ENCODE measurements at places on chromosomes 13 and 19.
A peak's percentile ranks its signal among the peaks of the same experiment; 100 is the strongest.

DNA sequence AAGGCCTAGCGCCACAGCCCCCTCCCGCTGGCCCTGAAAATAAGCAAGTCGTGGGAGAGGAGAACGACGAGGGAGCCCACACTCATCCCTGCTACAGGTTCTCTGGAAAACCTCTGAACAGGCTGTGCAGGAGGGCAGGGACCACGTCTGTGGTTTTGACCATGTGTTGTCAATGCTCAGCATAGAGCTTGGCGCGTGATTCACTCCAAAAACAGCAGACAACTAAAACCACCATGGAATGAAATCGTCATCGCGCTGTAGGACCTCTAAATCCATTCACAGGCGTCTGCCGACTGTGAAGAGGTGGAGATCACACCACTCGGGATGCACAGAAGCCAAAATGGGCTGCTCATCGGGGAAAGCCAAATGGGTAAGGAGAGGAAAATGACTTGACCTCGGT lies 121.3 kb downstream of the COL4A1 start:
- peak; percentile 8 for DNase-seq

- peak; percentile 52 for DNase-seq
Observed at GRCh38 chr13:24630851-24631620, 49.2 kb upstream of the ATP12A start.

DNA sequence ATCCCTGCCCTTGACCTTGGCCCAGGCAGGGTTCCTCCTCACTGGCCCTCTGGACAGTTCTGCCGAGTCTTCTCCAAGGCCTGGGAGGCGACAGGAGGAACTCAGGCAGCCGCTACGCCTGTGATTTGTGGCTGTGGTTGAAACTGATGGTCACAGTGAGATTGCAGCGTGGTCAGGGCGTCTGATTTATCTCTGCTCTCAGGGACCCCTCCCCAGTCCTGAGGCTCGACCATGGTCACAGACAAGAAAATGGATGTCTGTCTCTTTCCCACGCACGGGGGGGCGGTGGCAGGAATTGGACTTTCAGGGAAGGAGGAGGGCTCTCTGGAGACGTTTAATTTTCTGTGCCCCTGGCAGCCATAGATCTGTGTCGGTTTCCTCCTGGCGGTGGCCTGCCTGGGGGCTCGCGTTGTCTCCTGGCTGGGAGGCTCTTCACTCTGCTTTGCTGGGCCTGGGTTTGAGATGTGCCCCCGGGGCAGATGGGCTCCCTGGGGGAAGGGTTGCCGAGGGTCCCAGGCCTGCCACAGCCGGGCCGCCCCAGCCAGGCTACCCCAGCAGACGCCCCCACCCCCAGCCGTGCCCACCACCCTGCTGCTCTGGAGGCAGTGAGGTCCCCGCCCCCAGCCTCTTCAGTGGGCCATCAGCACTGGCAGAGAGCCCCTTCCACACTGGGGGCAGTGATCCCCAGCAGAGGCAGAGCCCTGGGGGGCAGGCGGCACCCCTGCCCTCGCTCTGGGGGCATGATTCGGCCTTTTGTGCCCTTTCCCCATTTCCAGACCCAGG lies 167.4 kb downstream of the KDM4B start:
- DNase-seq: no peak

DNA sequence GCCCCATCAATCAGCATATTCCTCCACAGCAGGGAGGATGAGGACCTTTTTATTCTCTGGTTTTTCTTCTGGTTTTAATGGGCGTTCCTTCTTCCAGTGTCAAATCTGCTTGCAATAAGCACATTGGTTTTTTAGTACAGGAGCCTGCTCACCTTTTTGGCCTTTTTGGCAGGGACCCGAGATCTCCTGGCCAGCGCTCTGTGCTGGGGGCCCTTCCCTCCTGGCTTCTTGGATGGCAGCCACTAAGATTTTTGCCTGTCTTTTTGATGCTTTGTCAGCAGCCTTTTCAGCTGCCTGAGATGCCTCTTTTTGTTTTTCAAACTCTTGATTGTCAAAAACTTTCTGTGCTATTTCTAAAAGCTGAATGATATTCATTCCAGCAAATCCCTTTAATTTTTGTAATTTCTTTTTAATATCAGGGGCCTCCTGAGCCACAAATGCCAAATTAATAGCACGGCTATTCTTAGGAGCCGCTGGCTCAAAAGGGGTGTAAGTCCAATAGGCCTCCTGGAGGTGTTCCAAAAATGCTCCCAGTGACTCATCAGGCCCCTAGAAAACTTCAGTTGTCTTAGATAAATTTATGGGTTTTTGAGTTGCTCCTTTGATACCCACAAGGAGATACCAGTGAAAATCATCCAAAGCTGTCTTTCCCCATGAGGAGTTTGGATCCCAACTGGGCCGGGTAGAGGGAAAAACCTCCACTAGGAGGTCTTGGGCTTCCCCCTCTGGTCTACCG lies 73.0 kb downstream of the ZNF100 start:
- no peak for DNase-seq

DNA sequence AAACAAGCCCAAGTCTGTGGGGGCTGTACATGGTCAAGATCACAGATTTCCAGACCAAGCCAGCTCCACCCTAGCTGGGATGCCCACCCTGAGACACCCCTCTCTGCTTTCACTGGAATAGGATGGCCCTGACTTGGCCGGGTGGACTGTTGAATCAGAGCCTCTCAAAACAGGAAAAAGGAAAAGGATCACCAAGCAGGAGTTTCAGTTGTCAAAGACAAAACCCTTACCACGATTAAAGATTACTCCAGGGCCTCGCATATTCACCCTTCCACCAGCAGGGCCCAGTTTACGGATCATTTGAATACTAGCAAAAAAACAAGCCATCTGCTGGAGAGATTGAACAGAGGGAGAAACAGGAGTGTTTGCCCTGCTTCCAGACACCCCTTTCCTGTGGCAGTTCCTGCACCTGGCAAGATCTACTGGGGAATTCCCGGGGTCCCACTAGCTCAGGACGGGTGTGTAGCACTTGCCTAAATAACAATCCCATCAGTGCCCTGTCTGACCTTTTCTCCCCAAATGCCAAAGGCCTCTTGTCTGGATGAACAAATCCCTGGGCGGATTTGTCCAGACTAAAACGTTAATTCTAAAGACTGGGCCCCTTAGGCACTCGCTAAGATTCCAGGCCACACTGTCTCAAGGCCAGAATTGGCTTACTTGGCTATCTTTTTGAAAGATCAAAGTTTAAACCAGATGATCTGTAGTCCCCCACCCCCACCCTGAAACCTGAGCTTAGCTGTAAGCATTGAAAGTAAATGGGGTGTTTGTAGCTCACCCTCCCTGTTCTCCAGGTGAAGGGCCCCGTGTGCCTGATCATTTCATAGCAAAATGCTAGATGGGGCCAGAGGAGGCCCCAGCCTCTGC lies 38.4 kb downstream of the ACTN4 start:
- DNase-seq: no peak

DNA sequence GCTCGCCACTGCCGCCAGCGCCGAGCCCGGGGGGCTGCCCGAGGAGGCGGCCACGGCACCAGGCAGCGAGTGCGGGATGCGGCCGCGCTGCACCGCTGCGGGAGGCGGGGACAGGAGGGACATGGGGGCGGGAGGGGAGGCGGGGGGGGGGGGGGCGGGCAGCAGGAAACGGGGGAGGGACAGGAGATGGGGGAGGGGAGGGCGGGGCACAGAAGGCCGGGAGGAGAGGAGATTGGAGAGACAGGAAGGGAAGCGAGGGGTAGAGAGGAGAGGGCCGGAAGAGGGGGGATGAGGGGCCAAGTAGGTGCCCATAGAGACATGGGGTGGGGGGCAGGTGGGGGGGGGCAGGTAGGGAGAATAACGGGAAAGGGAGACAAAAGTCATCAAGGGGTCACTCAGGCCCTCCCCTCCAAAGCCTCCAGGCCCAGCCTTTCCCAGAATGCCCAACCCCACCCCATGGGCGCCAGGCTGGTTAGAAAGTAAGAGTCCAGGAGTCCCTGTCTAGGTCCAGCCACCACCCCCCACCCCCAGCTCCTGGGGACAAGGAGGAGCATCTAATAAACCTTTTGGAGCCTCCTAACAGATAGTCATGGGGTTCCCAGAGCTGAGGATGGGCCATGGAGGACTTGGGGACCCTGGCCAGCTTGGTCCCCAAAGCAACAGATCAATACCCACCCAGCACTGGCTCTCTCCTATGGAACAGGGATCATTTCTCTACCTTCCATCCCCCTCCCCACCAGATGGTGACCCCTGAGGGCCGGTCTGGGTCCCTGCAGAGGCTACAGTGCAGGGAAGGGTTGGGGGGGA lies 9.5 kb downstream of the NR2F6 start:
- DNase-seq: no peak
